Uterine smooth muscle cell (primary cell): ENCODE measurements at places on chromosomes 12 and 14. TPM values are rescaled to one million over a fixed set of nuclear protein-coding genes. Genes with fewer than 3 reads are reported as not detected.

The KRT79 gene
- not detected in 2 replicates for total RNA-seq

The TEDC1 gene
- total RNA-seq, result 8.9 and 20.5 TPM in 2 replicates

The SAMD15 gene
- total RNA-seq, result 2.2 and 3.0 TPM in 2 replicates

The GALNT16 gene
- 0.22 and 1.1 TPM in 2 replicates for total RNA-seq

The PLD4 gene
- under 0.01 and 0.22 TPM in 2 replicates for total RNA-seq

The OR4K1 gene
- 0.12 TPM in 1 of 2 replicates, not detected in the other for total RNA-seq

The G2E3 gene
- 29.5 and 42.6 TPM in 2 replicates for total RNA-seq

The CNIH1 gene
- total RNA-seq, result 189 and 209 TPM in 2 replicates

The MEG3 gene
- 81.9 and 191 TPM in 2 replicates for total RNA-seq

The NTF3 gene
- total RNA-seq, result 0.12 TPM in 1 of 2 replicates, not detected in the other

The GPRC5A gene
- total RNA-seq, result 15.6 and 25.2 TPM in 2 replicates

The EPYC gene
- not detected in 2 replicates for total RNA-seq

The CACNA2D4 gene
- 0.33 and 0.87 TPM in 2 replicates for total RNA-seq

The CYP27B1 gene
- under 0.01 and 0.55 TPM in 2 replicates for total RNA-seq

The DHH gene
- total RNA-seq, result 0.12 TPM in 1 of 2 replicates, not detected in the other

The TSPAN8 gene
- total RNA-seq, result 0.25 TPM in 1 of 2 replicates, not detected in the other

The BRMS1L gene
- 3.0 and 5.1 TPM in 2 replicates for total RNA-seq

The ERGIC2 gene
- total RNA-seq, result 72.1 and 109 TPM in 2 replicates

The MAP1LC3B2 gene
- 0.22 and 1.00 TPM in 2 replicates for total RNA-seq

The GNG2 gene
- total RNA-seq, result 12.6 and 26.6 TPM in 2 replicates

The METTL1 gene
- 5.2 and 7.4 TPM in 2 replicates for total RNA-seq

The APOLD1 gene
- 9.0 and 13.2 TPM in 2 replicates for total RNA-seq

The TMEM132D gene
- total RNA-seq, result 1.00 and 2.0 TPM in 2 replicates

The C12orf60 gene
- 0.50 and 0.66 TPM in 2 replicates for total RNA-seq

The LRP1-AS gene
- total RNA-seq, result not detected in 2 replicates

The FBLN5 gene
- 25.0 and 47.2 TPM in 2 replicates for total RNA-seq

The B4GALNT3 gene
- total RNA-seq, result not detected in 2 replicates

The ORAI1 gene
- total RNA-seq, result 8.5 and 10.1 TPM in 2 replicates

The NEUROD4 gene
- not detected in 2 replicates for total RNA-seq

The SELPLG gene
- total RNA-seq, result 0.55 and 1.00 TPM in 2 replicates
